ENCODE measurements at places on chromosomes 7 and 10.

- no peak for DNase-seq
Observed at GRCh38 chr10:113294868-113295267, 258.0 kb upstream of the HABP2 start.

- peak; percentile 88 for DNase-seq
Observed at GRCh38 chr7:44257618-44258422, 57.0 kb downstream of the YKT6 start.

DNA sequence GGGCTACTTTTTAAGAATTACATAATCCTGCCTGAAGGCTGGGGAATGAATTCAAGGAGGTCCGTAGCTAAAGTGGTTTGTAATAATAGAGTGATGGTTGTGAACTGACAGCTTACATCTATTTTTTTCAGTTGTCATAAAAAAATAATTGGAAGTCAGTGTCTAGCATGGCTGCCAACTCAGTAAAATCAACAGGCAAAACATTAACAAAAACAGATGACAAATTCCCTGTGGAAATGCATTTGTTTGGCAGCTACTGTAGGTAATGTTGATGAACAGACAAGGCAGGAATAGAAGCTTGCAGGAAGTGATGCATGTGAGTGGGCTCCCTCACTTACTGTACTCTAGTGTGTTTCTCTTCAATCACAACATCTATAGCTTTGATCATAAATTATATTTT, 766.0 kb upstream of the POT1 start:
- DNase-seq, result no peak

- DNase-seq, result peak; percentile 21
Observed at GRCh38 chr10:3445648-3446047, 273.1 kb upstream of the PITRM1 start.

DNA sequence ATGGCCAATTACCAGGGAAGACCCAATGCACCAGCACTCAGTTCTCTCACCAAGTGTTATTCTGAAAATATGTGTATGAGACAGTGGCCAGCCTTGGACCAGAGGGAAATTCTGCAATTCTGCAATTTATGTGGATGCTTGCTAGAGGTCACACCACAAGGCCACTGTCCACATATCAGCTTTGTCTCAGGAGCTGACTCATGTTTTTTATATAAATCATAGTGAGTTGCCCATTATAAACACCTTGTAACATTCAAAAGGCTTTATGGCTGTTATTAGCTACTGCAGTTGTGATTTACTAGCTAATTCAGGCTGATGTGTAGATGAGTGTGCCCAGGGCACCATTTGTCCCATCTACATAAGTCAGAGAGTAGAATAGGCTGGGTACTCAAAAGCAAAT, 649.0 kb downstream of the LRMDA start:
- peak; percentile 92 for DNase-seq

DNA sequence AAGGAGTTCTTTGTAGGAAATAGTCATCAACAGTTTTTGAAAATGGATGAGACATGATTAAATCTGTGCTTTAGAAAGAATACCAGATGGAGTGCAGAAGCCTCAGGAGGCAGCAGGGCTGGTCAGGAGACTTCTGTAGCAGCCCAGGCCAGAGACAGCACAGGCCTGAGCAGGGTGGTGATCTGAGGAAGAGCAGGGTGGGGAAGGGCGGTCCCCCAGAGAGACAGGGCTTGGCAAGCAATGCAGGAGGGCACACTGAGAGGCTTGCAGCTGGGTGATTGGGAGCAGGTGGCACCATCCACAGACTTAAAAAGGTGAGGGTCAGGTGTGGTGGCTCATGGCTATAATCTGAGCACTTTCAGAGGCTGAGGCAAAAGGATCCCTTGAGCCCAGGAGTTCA, 4.3 kb upstream of the SMKR1 start:
- no peak for DNase-seq

Data from amniotic epithelial cell (primary cell).